AG08395 (cell line): ENCODE measurements at places on chromosomes 4 and X.
A peak's percentile ranks its signal among the peaks of the same experiment; 100 is the strongest.

GRCh38 chr4:2936773-2937145 is 26.4 kb downstream of the NOP14 start:
- peak; percentile 81 for DNase-seq

GRCh38 chr4:150302553-150302952 is 224.3 kb downstream of the DCLK2 start:
- DNase-seq: peak; percentile 79

DNA sequence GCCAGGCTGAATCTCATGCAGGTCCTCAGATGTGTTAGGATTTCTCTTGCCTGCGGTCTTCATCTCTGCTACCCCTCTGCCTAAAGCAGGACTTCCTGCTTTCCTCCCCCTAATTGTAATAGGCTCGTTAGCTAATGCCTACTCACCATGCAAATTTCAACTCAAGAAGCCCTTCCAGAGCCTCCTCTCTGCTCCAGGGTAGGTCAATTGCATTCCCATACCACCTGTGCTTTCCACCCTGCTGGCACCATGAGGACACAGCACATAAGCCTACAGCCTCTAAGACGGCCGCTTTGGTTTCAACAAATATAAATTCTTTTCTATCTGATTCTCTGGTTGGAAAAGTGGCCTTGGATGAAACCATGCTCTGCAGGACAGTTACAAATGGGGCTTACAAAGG is 93.9 kb downstream of the QDPR start:
- no peak for DNase-seq

DNA sequence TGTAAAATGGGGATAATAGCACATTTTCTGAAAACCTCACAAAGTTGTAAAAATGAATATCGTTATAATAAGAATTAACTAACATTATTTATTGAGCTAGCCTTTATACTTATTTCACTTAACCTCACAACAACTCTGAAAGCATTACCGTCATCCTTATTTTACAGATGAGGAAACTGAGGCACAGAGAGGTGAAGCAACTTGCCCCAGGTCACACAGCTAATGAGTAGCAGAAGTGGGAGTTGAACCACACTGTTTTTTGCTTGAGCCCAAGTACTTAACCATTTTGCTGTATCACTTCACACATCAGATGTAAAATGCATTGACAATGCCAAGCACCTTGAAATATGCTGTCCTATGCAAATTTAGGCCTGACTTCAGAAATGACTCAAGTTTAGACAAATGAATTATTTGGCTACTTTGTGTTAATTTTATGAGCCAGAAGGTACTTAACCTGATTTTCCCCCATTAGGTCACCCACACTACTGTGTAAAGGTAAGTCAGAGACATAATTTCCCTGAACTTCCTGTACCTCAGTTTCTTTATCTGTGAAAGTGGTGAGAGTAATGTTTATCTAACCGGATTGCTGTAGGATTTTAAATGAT is 23.1 kb downstream of the CD40LG start:
- no peak for DNase-seq

- no peak for DNase-seq
Observed at GRCh38 chr4:113564493-113564892, 197.0 kb downstream of the CAMK2D start.

GRCh38 chr4:22482250-22483127 is 33.4 kb downstream of the ADGRA3 start:
- no peak for DNase-seq

GRCh38 chrX:109384699-109385098 is 97.2 kb downstream of the GUCY2F start:
- peak; percentile 25 for DNase-seq

DNA sequence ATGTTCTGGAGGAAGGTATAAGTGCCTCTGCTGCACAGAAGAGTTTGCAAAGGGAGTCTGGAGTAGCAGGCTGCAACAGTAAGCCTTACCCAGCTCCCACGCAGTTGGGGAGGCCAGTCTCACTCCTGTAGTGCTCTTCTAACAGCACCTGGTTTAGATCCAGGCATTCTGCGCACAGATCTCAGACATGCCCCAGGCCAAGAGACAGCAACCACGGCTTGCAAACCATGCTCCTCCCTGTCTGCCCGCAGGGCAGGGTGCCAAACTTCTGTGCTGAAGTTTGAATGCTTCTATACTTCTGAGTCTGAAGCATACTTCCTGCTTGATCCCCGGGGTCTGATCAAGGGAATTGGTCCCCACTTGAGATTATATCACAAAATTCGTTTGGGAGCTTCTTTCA is 106.3 kb downstream of the LINC00632 start:
- DNase-seq: peak; percentile 34

DNA sequence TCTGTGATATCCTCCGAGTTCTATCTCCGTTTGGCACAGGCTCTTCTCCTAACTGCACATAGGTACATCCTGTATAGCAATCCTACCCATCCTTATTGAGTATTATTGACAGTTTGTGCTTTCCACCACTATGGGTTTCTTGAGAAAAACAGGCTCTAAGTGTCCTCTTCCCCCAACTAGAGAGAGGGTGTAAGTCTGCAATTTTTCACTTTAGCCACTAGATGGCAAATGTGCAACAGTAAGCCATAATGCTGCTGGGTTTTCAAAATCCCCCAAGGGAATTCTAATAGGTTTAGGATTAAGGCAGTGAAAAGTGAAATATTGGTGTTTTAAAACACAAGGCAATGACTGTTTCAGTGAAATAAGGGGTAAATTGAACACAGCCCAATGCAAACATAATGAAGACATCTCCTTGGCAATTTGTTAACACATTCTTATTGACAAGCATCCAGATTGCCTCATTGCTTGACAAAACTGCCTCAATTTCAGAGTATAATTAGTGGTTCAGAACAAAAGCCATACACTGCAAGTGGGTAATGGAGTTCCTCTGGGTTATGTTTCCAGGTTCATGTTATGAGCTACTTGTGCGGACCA is 239.0 kb upstream of the HTR2C start:
- DNase-seq: peak; percentile 47

GRCh38 chr4:95214408-95214807 is 334.4 kb downstream of the UNC5C start:
- no peak for DNase-seq

DNA sequence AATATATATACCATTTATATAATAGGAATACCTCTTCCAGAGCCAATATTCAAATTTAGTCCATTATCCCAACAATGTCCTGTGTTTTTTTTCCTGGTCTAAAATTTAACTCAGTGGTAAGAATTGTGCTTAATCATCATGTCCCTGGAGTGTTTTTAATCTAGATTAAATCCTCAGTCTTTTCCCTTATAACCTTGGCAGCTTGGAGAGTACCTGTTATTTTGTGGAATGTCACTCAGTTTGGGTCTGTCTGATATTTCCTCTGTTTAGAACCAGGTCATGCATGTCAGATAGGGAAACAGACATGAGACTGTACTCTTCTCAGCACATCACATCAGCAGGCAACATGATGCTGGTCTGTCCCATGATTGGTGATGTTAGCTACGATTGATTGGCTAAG is 96.6 kb downstream of the HPGD start:
- no peak for DNase-seq

DNA sequence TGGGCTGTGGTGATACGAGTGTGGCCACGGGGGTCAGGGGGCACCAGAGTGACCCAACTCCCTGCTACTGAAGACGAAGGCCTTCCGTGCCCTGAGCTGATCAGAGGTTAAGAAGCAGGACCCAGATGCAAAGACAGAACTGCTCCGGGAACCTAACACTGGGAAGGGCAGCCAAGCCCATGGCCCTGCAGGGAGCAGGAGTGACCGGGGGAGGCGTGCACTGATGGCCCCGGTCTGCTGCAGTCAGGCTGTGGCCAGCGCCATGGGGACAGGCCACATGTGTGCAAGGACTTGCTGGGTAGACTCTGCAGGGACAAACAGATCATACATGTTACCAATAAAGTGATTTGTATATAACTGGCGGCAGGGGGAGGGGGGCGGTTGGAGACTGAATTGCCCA is 74.6 kb downstream of the ACOX3 start:
- DNase-seq: no peak

DNA sequence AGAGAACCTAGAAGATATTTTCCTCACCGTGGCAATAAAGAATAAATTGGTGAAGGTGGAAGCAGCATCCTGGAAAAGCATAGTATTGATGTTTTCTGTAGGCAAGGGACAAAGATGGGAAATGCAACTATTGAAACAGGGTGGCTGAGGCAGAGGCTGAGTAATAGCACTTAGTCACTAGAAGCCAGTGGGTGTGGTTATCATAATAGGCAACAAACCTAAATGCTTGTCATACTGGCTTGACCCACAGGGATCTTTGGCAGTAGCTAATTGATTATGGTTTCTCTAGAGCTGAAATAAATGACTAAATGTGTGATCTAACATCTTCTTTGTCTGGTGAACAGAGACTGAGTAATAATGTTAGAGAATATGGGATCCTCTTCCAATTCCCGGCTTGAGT is 353.6 kb upstream of the RPS6KA3 start:
- DNase-seq: peak; percentile 76

DNA sequence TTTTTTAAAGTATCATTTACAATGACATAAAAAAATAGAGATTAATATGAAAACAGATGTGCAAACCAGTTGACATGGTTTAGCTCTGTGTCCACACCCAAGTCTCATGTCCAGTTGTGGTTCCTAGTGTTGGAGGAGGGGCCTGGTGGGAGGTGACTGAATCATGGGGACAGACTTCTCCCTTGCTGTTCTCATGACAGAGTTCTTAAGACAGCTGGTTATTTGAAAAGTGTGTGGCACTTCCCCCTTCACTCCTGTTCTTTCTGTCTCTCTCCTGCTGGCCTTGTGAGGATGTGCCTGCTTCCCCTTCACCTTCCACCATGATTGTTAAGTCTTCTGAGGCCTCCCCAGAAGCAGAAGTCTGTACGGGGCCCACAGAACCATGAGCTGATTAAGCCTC is 23.8 kb downstream of the CNOT6L start:
- DNase-seq: no peak

DNA sequence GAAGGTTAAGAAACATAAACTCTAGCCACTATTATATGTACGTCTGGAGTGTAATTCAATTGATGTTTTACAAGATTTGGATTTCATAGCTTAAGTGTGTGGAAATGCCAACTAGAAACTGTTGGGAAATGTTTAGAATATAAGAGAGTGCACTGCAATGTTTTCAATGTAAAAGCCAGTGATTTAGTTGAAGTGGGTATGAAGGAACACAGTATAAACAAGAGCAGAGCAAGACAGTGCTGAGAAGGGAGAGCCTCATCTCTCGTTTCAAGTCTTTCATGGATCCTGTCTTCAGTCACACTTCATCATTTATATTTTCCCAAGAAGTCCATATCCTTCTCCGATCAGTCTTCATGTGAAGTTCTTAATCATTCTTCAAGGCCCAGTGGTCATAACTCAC is 163.9 kb upstream of the ETNPPL start:
- no peak for DNase-seq

GRCh38 chr4:142656178-142656577 is 189.9 kb downstream of the INPP4B start:
- no peak for DNase-seq

DNA sequence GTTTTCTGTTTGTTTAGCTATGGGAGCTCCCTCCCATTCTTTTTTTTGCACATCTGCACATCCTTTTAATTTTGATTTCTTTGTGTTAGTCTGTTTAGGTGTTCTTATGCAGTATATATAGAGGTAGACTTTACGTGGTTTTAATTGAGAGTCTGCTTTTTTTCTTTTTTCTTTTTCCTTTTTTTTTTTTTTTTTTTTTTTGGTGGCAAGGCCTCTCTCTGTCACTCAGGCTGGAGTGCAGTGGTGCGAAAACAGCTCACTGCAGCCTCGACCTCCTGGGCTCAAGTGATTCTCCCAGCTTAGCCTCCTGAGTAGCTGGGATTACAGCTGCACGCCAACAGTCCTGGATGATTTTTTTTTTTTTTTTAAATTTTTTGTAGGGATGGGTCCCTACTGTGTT is 68.2 kb downstream of the FAM193A start:
- no peak for DNase-seq

- DNase-seq: no peak
Observed at GRCh38 chrX:38109042-38109898, 102.9 kb downstream of the SYTL5 start.

- DNase-seq: no peak
Observed at GRCh38 chrX:15167826-15168225, 102.1 kb downstream of the ASB9 start.

DNA sequence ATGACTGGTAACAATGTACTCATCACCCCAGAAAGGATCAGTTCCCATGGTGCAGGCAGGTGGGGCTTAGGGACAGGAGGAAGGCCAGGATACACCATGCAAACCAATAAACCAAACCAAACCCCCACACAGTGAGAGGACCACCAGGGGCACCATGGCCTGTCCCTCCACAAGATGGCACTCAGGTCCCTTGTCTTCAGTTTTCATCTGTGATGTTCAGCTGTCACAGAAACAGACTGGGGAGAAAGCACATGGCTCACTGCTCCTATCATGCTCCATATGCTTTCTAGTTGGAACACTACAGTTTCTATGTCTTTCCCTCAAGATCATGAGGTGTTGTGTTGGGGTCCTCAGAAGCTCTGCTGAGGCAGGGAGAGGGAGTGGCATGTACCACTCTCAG is 10.1 kb downstream of the HS3ST1 start:
- DNase-seq: no peak

DNA sequence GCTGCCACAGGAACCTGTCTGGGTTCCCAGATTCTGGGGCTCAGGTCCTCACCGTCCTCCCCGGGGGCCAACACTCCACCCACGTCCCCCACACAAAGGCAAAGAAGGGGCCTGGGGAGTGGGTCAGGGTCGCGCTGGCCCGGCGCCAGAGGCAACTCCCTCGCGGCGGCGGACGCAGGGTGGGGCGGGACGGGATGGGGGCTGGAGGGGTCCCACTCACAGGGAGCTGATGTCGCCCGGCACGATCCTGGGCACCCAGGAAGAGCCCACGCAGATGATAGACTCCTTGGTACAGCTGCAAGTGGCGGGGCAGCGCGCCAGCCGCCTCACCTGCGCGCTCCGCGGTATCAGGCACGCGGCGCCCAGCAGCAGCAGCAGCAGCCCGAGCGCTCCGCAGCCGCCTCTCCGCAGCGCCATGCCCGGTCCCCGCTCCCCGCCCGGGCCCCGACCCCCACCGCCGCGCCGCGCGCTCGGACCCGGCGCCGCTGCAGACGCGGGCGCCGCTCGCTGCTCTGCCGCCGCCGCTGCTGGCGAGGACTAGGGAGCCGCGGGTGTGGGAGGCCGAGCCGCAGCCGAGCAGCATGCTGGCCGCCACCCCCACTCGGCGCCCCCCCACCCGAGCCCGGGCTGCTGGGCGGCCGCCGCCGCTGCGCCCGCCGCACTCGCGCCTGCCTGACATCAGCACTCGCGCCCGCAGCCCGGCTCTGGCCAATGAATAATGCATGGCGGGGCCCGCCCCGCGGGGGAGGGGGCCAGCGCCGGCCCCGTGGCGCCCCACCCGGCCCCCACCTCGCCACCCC is at the start of gene LGI2:
Gene LGI2, minus strand, starts transcription at position 670 of the 800 bp plus-strand sequence. Its CDS starts 253 bp downstream, at position 417.
- peak; percentile 29 for DNase-seq

- no peak for DNase-seq
Observed at GRCh38 chrX:65871671-65872311, 168.1 kb downstream of the VSIG4 start.

DNA sequence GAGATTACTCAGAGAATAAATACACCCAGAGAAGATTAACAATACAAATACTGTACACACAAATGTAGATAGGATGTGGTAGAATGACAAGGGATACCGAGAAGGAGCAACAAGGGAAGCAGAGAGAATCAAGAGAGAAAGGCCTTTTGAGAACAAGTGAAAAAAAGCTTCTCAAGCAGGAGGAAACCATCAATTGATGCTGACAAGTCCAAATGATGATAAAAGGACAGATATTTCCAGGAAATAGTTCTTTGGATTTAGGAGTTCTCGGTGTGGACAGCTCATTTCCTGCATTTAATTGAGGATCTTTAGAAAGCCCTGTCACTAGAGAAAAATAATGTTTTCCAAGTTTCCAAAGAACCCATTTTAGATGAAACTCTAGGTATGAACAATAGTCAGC is 48.1 kb downstream of the NPY5R start:
- DNase-seq: no peak
